ENCODE measurements at places on chromosomes 3 and 15. TPM values are rescaled to one million over a fixed set of nuclear protein-coding genes. Genes with fewer than 3 reads are reported as not detected.

DNA sequence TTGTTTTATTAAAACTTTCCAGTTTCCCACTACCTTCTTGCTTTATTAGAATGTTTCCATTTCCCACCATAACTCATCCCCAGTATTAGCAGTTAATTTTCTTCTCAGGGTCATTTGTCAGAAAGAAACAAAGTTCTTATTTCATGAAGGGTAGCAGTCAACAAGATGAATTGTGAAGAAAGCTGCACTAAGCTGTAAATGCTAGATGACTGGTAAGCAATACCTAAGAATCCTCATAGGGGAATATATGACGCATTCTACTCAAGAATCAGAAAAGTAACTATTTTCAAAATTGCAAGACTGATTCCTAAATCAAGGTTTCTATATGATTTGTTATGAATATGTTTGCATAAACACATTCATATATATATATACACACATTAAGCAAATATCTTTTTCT, 48.8 kb upstream of the WDR5B start:
- no peak for DNase-seq
- H3K36me3 ChIP-seq: peaks cover 42% of the 10 kb centered on the region
- H3K27me3 ChIP-seq: no peaks in the 10 kb centered on the region
- no peak overlapping the region for H3K4me3 ChIP-seq
- H3K4me1 ChIP-seq: peaks cover 3% of the 10 kb centered on the region

DNA sequence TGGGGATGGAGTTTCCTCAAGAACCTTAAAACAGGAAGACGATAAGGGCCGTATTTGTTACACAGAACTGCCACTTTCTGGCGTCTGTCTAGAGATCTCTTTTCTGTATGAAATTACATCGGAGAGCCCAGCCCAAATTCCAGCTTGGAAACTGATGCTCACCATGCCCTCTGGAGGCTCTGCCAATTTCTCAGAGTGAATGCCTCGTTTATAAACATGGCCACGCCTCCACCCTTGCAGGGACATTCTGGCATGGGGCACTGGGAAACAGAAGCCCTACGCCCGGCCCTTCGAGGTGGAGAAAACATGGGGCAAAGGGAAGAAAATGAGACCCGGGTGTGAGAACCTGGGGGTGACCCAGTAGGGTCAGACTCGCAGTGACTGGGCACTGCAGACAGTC, 53.4 kb upstream of the SEC13 start:
- no peaks in the 10 kb centered on the region for H3K36me3 ChIP-seq
- DNase-seq: no peak
- H3K27me3 ChIP-seq: no peaks in the 10 kb centered on the region
- H3K4me3 ChIP-seq: no peak overlapping the region
- H3K27ac ChIP-seq: no peak overlapping the region

DNA sequence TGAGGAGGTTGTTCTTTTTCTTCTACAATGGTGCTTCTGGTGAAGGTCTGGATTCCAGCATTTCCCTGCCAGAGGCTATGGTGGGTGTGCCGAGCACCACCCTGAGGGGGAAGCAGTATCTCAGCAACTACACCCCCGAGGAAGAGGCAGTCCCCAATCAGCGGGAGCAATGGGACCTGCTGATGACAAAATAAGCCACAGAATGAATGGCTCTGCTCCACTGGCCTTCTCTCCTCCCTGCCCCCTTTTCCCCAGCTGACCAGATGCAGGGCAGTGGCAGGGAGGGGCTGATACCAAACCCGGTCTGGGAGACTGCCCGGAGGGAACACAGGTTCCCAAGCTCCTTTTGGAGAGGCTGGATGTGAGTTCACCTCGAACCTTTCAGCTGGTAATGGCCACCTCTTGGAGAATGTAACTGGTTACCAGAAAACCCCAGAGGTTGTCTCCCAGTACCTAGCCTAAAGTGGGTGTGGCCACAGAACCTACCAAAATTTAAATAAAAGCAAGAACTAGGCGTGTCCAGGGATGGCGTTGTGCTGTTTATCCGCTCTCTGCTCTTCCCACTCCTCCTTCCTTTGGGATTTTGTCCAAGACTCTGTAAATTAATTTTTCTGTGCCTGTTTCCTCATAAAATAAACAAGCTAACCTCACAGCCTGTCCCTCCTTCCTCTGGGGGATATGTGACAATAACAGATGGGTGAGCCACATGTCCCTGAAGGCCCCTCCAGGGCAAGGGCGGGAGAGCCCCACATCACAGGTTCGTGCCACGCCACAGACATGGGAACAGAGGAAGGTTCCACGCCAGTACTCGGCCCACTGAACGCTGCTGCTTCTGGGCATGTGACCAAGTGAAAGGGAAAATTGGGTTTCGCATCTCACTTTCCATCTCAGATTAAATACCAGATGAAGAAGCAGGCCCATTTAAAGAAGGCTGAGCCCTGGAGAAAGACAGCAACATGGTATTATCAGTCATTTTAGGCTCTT, 35.1 kb upstream of the SPTBN5 start:
- no peaks in the 10 kb centered on the region for H3K27me3 ChIP-seq
- H3K27ac ChIP-seq: peak overlapping the region; percentile 78
- no peak for DNase-seq
- H3K4me3 ChIP-seq: no peak overlapping the region
- H3K4me1 ChIP-seq: peaks cover 80% of the 10 kb centered on the region

GRCh38 chr15:75493732-75494131, 42.2 kb upstream of the SIN3A start:
- no peaks in the 10 kb centered on the region for H3K27me3 ChIP-seq
- DNase-seq: no peak
- H3K4me1 ChIP-seq: no peaks in the 10 kb centered on the region
- H3K27ac ChIP-seq: no peak overlapping the region
- no peak overlapping the region for H3K4me3 ChIP-seq

DNA sequence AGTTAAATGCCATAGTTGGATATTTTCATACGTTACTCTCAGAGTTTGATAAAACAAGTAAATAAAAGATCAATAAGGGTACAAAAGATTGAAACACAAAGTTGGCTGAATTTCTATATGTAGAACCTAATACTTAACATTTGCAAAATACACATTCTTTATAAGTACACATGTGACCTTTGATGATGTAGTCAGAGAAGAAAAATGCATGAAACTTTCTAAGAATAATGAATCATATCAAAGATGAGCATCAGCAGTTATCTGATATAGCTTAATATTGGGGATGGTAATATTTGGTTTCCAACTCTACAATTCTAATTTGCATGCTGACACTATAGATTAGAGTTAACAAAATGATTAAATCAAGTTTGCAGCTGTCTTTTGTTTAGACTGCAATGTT, 188.0 kb upstream of the TGFBR2 start:
- H3K4me3 ChIP-seq: no peak overlapping the region
- H3K27me3 ChIP-seq: no peaks in the 10 kb centered on the region
- no peaks in the 10 kb centered on the region for H3K4me1 ChIP-seq
- DNase-seq: no peak

GRIP2 gene
- 0.65 TPM for total RNA-seq

MOBP gene
- total RNA-seq: not detected
